ENCODE measurements at places on chromosomes 12 and 14.
A peak's percentile ranks its signal among the peaks of the same experiment; 100 is the strongest.

DNA sequence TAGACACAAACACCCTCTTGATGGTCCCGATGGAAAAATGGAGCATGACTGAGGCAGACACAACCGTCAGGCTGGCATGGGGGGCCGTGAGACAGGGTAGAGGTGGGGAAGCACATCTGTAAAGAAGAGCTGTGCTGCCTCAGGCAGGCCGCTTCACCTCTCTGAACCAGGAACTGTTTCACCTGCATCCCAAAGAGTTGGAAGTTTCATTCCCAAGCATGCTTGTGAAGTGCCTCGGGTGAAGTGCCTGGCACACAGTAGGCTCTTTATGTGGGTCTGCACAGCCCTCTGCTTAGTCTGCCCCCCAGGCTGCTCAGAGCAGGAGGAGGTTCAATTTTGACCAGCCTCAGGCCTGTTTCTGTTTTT lies 685 bp upstream of the SERPINA1 start:
- no peak for DNase-seq

GRCh38 chr12:51448618-51449256 lies 24.1 kb downstream of the SLC4A8 start:
- peak; percentile 55 for DNase-seq

DNA sequence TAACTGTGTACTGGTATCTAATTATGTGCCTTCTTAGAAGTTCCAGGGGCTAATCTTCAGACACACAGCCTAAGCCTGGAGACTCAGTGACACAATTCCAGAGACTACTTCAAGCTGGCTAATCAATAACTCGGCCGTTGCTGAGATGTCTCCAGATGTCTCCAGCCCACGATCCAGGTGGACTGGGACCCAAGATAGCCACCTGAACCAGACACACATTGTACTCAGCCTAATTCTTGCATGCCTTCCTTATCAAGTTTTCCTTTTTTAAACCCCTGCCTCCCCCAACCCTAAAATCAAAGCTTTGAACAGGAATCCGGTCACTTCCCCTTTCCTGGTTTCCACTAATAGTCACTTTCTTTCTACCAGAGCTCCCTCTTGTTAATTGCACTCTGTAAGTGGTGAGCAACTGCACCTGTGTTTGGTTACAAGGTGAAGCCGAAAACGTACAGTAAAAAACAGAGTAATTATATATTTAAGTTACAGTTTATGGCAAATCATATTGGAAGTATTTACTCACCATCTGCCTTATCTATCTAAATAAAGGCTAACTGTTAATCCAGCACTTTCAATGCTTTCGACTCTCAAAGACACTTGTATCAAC lies 39.8 kb upstream of the PTGDR start:
- no peak for DNase-seq

DNA sequence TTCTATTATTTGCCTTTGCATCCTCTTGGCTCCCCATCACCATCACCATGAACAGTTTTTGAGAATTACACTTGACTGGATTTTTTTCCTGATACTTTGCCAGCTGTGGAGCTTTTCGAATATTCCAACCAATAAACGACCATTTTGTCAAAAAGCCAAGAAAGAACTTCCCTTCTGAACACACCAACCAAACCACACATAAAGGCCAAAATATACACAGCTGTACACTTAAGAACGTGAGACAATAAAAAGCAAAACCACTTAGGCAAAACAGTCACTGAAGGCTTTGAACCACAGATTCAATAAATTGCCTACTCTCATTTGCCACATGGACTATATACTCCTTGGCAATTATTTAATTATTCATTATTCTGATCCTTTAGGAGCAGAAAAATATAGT lies 1.1 kb downstream of the C14orf93 start:
- DNase-seq: peak; percentile 21

DNA sequence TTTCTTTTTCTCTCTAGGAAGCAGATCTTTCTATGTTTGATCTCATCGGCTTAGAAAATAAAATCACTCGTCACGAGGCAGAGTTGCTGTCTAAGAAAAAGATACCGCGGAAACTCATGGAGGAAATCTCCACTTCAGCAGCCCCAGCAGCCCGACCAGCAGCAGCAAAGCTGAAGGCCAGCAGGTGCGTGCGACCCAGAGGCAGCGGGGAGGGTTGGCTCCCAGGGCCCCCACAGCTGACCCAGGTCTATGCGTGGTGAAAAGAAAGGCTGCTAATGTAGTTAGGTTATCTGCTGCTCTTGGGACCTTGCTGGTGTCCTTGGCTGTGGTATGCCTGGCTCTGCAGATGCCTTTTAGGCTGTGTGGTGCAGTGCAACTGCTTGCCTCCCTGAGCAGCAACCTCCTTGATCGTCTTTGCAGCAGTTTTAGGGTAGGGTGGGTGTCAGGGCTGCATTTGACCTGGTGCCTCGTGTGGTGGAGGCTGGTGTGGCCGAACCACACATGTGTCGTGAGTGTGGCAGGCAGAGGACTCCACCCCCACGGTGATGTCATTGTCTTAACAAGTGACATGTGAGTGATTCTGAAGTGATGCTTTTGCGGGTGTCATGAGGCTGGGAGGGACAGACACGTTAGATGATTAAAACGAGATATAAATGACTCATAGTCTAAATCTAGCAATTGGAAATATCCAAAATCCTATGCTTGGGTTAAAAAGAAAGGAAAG lies 68.6 kb downstream of the EP400 start:
- DNase-seq: peak; percentile 8

GRCh38 chr14:90140956-90141316 lies 79.1 kb downstream of the KCNK13 start:
- DNase-seq: no peak

- DNase-seq: no peak
Observed at GRCh38 chr12:46830731-46831334, 5.0 kb upstream of the SLC38A4 start.

DNA sequence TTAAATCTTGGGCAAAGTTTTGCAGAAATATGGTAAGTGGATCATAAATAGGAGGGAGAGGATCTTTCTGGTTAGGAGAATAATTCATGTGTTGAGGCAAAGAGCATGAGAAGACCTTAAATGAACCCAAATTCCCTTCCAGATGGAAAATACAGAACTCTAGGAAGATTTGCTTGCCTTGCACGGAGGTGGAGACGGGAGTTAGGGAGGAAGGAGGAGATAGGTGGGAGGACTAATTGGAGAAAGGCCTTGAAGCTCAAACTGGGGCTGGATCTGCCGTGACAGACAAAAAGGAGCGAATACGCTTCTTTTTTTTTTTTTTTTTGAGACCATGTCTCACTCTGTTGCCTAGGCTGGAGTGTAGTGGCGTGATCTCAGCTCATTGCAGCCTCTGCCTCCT lies 5.9 kb downstream of the GPRC5A start:
- DNase-seq: no peak

- DNase-seq: no peak
Observed at GRCh38 chr12:42462486-42462885, 127.1 kb downstream of the PRICKLE1 start.

DNA sequence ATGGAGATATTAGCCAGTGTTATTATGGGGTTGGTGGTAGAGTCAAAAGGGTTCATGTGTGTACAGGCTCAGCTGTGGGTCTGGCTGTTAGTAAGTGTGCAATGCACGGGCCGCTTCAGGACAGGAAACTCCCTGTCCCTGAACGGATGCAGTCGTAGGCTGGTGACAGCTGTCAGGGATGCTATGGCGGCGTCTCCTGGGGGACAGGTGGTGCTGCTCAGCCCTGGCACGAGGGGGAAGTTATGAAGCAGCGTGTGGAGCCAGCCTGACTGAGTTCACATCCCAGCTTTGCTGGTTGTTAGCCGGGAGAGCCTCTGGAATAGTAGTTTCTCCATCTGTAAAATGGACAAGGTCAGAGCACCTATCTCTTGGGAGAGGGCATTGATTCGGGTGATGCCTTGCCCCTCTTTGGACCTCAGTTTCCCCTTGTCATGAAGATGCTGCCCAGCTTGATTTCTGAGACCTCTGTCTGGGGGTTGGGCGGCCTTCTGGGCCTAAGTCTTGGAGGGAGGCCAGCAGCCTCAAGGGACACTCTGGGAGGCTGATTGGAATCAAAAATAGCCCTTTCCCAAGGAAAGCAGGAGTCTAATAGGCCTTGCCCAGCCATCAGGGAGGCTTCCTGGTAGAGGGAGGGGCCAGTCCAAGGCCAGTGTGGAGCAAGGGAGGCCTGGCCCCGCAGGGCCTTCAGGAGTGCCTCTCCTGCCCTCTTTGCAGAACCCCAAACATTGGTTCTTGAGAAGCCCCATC lies 7.1 kb downstream of the ASB2 start:
- DNase-seq: no peak

- no peak for DNase-seq
Observed at GRCh38 chr14:72617391-72618031, 276.4 kb downstream of the DPF3 start.

- no peak for DNase-seq
Observed at GRCh38 chr14:76446486-76446885, 70.5 kb downstream of the ESRRB start.

GRCh38 chr14:77485901-77486678 lies 12.5 kb downstream of the ISM2 start:
- DNase-seq: no peak

DNA sequence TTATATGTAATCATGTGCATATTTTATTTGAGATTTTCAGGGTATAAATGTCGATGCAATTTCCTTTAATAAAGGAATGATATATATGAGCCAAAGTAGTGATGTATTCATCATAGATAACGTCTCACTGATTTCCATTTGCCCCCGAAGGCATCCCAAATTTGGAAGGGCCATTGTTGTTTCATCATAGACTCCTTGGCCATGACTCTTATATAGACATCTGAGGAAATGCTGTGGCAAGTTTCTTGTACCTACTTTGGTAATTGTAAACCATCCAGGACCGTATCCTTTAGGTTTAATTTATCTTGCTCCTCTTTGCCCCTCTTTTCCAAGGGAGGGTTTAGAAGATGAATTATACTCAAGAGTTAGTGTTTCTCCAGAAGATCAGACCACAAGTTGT lies 84.7 kb downstream of the SAMD4A start:
- no peak for DNase-seq

DNA sequence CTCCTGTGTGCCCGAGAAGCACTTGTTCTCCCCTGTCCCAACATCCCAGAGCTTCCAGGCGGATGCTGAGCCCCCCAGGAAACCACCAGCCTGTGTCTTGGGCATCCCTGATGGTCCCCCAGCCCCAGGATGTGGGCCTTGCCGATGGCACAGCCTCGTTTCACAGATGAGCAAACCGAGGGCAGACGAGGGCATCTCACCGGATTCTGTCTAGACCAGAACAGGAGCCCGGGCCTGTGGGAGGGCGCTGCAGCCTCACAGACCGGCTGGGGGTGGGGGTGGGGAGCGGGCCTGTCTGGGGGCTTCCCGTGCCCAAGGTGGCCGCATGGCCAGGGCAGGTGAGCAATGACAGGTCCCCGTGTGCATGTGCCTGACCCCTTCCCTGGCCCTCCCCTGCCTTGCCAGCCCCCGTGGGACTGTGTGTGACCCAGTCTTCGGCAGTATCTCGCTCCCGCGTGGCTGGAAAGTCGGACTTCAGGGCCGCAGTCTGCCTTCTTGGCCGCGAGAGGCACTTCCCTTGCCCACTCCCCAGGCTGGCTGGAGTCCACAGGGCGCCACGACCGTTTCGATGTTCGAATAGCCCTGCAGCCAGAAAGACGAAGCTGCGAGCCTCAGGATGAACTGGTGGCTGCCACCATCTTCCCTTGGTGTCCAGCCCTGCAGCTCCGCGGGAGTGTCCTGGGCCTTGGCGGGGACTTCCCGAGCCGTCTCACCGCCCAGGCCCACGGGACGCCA lies 8.9 kb downstream of the RFLNA start:
- no peak for DNase-seq

DNA sequence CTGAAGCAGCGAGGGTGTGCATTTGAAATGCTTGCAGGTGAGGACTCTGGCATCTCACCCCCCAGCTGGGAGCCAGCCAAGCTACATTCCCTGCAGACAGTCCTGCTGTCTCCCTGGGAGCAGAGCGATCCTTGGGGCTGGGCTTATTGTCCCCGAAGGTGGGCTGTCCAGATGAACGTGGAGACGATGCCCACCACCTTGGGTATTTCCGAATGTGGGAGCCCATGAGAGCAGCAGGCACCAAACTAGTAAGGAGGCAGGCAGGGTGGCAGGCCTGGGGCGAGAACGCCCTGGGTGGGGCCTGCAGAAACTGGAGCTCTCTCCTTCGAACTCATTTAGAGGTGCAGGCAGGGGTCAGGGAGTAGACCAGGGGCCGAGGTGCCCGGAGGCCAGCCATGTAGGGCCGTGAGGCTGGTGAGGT lies 18.5 kb downstream of the ZBTB42 start:
- DNase-seq: no peak

DNA sequence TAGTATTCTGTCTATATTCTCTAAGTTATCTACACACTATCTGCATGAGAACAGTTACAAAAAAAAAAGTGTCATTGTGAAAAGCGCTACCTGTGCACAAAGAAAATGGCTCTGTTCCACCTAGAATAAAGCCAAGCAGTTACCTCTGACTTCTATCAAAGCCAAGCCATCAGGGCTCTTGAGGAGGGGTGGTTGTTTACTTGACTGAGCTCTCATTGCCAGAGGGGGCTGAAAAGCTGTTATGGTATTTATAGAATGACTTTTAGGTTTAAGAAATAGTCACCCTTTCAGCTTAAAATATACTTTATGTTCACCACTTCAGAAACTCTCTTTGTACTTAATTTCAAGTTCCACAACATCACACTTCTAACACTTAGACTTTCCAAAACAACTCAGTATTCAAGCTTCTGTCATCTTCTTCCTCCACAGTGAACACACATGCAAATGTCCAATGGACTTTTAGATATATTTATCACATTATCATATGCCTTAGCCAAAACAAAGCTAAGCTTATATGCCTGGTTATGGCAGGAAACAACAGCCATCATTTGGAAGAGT lies 7.5 kb downstream of the ITPR2 start:
- no peak for DNase-seq

GRCh38 chr14:51328772-51329353 lies 88.8 kb downstream of the TMX1 start:
- no peak for DNase-seq

DNA sequence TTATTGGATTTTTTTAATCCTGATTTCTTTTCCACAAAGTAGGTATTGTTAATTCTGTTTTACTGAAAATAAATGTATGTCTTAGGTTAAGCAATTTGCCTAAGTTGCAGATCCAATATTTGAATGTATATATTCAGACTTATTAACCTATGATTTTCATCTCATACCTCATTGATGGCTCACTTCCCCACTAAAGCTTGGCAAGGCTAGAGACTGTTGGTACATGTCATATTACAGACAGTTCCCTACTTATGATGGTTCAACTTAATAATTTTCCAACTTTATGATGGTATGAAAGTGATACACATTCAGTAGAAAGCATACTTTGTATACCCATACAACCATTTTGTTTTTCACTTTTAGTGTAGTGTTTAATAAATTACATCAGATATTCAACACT lies 33.2 kb upstream of the KCNH3 start:
- DNase-seq: no peak

GRCh38 chr12:31586728-31587127 lies 4.2 kb downstream of the DENND5B start:
- DNase-seq: no peak

GRCh38 chr12:58773986-58774385 lies 146.3 kb downstream of the LRIG3 start:
- no peak for DNase-seq

- DNase-seq: no peak
Observed at GRCh38 chr14:48253020-48253419, 577.6 kb upstream of the MDGA2 start.

GRCh38 chr14:101836135-101836534 lies 74.6 kb downstream of the PPP2R5C start:
- no peak for DNase-seq

GRCh38 chr12:133130808-133131128 lies 341 bp downstream of the ZNF10 start:
- DNase-seq: no peak

Measured in inflammatory macrophage (primary cell).